Calu3 (cell line): ENCODE measurements at places on chromosomes 13 and 19. TPM values are rescaled to one million over a fixed set of nuclear protein-coding genes. Genes with fewer than 3 reads are reported as not detected.

- DNase-seq: no peak
- H3K27me3 ChIP-seq: no peaks in the 10 kb centered on the region
- no peaks in the 10 kb centered on the region for H3K36me3 ChIP-seq
- H3K4me1 ChIP-seq: no peaks in the 10 kb centered on the region
Observed at GRCh38 chr19:31083105-31083504, 266.1 kb downstream of the TSHZ3 start.

DNA sequence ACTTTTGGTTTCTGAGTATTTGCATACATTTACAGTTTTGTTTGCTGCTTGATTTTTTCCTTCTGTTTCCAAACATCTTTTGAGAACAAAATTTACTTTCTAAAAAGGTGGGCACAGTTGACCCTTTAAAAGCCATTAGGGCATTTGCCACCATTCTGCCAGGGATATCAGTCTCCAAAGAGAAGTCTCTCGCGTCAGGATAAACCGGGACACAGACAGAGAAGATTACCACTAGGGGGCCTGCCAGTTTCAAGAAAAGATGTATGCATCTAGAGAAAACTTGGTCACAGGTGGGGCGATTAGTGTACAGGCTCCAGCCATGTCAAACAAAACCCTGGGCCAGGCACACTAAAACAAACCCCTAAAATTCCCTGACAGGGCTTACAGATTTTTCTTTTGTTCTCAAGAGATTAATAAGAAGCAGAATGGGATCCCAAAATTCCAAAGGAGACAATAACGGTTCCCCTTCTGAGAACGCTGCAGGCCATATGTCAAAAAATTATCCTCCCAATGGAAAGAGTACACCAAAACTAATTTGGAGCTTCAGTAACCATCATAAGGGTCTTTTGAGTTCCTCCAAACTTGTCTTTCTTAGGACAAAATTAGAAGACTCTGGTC lies 10.7 kb upstream of the PABPC3 start:
- no peak overlapping the region for H3K27ac ChIP-seq
- H3K4me1 ChIP-seq: no peaks in the 10 kb centered on the region
- no peak overlapping the region for H3K4me3 ChIP-seq
- DNase-seq: peak; percentile 46
- H3K36me3 ChIP-seq: no peaks in the 10 kb centered on the region
- peaks cover 41% of the 10 kb centered on the region for H3K27me3 ChIP-seq

DNA sequence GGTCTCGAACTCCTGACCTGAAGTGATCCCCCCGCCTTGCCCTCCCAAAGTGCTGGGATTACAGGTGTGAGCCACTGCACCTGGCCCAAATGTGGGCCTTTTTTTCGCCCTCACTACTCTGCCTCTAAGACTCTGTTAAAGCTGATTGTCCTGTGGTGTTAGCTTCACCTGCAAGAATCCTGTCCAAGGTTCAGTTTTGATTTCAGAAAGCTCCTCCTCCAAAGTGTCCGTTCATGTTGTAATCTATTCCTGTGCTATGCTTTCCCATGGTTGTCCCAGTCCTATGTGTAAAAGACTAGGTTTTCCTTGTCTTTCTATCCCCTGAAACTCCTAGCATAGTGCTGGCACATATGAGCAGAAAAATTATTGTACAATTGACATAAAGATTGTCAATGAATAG lies 440.9 kb downstream of the KLF5 start:
- no peaks in the 10 kb centered on the region for H3K36me3 ChIP-seq
- H3K4me1 ChIP-seq: no peaks in the 10 kb centered on the region
- no peak for DNase-seq

- H3K4me1 ChIP-seq: peaks cover 9% of the 10 kb centered on the region
- no peaks in the 10 kb centered on the region for H3K36me3 ChIP-seq
- DNase-seq: peak; percentile 3
- H3K27ac ChIP-seq: no peak overlapping the region
- H3K4me3 ChIP-seq: no peak overlapping the region
Observed at GRCh38 chr13:44259045-44260027, 114.3 kb upstream of the SERP2 start.

DNA sequence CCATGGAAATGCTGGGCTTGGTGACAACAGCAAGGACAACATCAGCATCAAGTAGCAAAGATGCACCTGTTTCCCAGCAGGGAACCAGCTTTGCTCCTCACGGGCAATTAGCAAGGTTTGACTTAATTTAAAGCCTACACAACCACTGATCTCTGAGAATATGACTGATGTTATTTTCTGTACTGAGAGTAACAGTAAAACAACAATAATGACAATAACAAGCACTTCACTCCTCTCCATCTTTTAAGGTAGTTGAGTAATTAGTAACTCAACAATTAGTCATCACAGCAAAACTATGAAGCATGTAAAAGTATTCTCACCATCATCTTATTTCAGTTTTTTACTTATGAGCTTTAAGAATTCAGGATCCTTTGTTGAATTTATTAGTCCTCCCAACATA lies 37.3 kb downstream of the ENOX1 start:
- DNase-seq: no peak
- no peaks in the 10 kb centered on the region for H3K36me3 ChIP-seq
- no peaks in the 10 kb centered on the region for H3K27me3 ChIP-seq
- no peaks in the 10 kb centered on the region for H3K4me1 ChIP-seq
- H3K27ac ChIP-seq: no peak overlapping the region

DNA sequence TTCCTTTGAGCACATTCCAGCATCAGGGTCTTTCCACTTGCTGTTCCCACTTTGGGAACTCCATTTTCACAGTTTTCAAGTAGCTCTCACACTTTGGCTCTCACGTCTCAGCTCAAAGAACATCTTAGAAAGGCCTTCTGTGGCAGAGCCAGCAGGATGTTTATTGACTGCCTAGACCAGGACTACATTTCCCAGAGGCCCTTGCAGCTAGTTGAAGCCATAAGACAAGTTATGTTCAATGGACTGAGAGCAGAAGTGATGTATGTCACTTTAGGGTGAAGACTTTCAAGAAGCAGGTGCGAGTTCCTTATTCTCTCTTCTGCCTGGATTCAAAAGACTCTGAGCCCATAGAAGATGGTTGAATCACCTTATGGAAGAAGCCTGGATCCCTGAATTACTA lies 4.3 kb upstream of the HAUS5 start:
- no peak overlapping the region for H3K4me3 ChIP-seq
- H3K27ac ChIP-seq: no peak overlapping the region
- DNase-seq: no peak
- H3K27me3 ChIP-seq: no peaks in the 10 kb centered on the region

- H3K27me3 ChIP-seq: no peaks in the 10 kb centered on the region
- no peaks in the 10 kb centered on the region for H3K36me3 ChIP-seq
- H3K4me3 ChIP-seq: no peak overlapping the region
- DNase-seq: no peak
- no peak overlapping the region for H3K27ac ChIP-seq
- H3K4me1 ChIP-seq: no peaks in the 10 kb centered on the region
Observed at GRCh38 chr13:108302279-108302678, 32.8 kb downstream of the TNFSF13B start.

Gene VSTM2B
- total RNA-seq: not detected in 2 replicates

DNA sequence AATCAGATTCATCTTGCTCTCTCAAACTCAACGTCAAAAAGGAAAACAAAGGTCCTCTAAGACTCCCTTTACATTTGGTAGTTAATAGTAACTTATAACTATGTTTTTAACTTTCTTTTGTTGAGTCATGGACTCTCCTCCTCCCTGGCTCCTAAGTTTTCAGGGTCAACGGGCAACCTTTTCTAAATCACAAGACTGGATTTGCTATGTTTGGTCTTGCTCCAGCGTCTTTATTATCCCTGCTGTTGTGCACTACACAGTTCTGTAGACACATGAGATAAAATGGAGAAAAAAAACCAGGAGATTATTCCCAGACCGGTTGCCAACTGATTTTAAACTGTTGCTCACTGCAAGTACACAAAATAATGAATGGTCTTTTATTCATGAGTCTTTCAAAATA lies 1.9 kb upstream of the ITM2B start:
- DNase-seq: no peak
- no peaks in the 10 kb centered on the region for H3K27me3 ChIP-seq

GRCh38 chr19:51469162-51469561 lies 9.2 kb upstream of the CEACAM18 start:
- H3K27me3 ChIP-seq: peaks cover 39% of the 10 kb centered on the region
- H3K36me3 ChIP-seq: no peaks in the 10 kb centered on the region

Gene PRR22
- total RNA-seq: 6.3 TPM in 2 replicates

- H3K4me1 ChIP-seq: no peaks in the 10 kb centered on the region
- no peaks in the 10 kb centered on the region for H3K36me3 ChIP-seq
- peak; percentile 39 for DNase-seq
Observed at GRCh38 chr13:41668130-41668757, 210.9 kb downstream of the RGCC start.

DNA sequence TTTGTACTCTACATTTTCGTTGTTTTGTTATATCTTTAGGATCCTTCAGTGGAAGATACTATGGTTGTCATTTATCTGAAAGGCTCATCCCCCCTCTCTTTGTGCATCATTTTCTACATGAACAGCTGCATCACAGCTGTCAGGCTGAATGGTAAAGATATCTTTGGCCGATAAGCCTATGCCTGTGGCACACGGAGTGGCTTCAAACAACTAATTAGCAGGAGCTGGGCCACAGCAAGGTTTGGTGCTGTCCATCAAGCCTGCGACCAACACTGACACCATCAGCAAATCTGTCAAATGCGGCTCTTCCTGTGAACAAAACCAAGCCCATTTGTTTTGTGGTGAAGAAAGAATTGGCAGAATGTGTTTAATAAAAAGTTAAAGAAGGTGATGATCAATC lies 334.4 kb downstream of the PCDH9 start:
- no peak for DNase-seq
- H3K27ac ChIP-seq: no peak overlapping the region
- H3K4me1 ChIP-seq: no peaks in the 10 kb centered on the region
- no peaks in the 10 kb centered on the region for H3K27me3 ChIP-seq
- no peak overlapping the region for H3K4me3 ChIP-seq

Gene ATCAY
- not detected in 2 replicates for total RNA-seq

DNA sequence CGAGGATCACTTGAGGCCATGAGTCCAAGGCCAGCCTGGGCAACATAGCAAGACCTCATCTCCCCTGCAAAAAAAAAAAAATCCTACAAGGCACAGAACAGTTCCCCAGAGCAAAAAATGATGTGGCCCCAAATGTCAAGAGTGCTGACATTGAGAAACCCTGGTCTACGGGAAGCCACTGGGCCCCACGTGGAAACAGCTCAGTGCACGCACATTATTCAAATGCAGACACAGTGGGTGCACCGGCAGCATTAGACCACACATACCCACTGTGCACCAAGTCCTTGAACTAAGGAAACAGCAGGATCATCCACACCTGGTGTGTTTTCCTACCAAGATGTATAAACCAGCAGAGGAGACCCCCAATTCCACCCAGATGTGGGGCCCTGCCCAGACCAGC lies 35.0 kb upstream of the ADGRE5 start:
- peaks cover 15% of the 10 kb centered on the region for H3K27me3 ChIP-seq
- no peak overlapping the region for H3K27ac ChIP-seq
- H3K4me3 ChIP-seq: no peak overlapping the region
- no peak for DNase-seq
- no peaks in the 10 kb centered on the region for H3K4me1 ChIP-seq
- H3K36me3 ChIP-seq: no peaks in the 10 kb centered on the region

DNA sequence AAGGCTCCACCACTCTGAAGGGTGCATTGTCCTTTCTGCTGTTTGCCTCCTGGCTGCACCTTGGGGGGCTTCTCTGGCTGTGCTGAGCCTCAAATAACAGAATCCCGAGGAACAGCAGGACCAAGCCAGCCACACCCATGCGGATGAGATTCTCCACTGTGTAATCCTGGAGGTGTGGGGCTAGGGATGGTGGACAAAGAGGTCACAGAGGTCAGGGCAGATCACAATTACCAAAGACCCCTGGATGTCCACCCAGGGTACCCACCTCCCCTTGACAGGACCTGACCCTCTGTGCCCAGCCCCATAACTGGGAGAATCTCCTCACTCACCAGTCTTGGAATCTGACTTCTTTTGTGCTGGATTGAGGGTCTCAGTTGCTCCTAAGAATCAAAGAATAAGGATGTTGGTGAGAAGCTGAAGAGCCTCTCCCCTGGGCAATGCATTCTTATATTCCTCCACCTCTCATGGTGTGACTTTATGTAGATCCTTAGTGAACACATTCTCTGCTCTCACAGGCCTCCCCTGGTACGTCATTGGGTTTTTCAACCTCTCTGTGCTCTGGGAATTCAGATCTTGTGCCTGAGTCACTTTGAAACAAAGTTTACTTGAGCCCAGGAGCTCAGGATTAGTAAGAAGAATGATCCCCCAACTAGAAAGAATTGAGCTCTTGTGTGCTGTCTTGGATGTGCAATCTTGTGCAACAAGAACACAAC lies 5.2 kb downstream of the LILRA4 start:
- H3K4me3 ChIP-seq: no peak overlapping the region
- no peaks in the 10 kb centered on the region for H3K4me1 ChIP-seq
- peaks cover 63% of the 10 kb centered on the region for H3K27me3 ChIP-seq
- DNase-seq: no peak
- no peak overlapping the region for H3K27ac ChIP-seq

Gene TUBB4A
- total RNA-seq: 1.4 and 1.5 TPM in 2 replicates

DNA sequence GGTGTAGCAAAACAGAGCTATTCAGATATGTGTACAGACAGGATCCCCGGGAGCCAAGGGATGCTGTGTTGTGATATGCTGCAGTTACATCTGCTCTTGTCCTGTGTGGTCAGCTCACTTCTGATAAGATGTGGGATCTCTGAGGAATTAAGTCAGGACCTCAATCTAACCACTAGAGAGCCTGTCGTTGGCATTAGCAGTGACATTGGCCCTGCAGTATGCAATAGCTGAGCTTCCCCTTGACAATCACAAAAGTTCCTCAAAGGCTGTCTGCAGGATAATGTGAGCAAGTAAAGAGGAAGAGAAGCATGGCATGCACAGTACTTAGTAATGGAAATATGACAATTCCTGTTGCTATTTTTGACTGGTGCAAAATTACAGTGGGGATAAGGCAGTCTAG lies 203.4 kb upstream of the MIR17HG start:
- H3K27ac ChIP-seq: no peak overlapping the region
- no peak overlapping the region for H3K4me3 ChIP-seq
- DNase-seq: no peak
- H3K27me3 ChIP-seq: no peaks in the 10 kb centered on the region

DNA sequence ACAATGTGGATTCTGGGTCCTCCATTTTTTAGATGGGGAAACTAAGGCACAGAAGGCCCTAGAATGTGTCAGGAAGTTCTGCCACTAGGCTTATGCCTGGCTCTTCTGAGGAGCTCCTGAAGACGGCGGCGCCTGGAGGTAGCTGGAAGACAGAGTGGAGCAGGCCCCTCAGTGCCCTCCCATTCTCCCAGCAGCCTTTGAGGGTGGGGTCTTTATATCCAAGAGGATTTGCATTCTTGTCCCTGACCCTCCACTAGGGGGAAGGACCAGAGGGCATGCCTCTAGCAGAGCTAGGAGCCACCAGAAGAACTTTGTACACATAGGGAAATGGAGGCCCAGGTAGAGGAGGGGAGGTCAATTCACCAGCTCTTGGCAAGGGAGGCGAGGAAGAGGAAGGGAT lies 9.4 kb downstream of the CELF5 start:
- H3K27me3 ChIP-seq: peaks cover 40% of the 10 kb centered on the region
- no peak overlapping the region for H3K4me3 ChIP-seq
- no peak overlapping the region for H3K27ac ChIP-seq

Gene CGB1
- not detected in 2 replicates for total RNA-seq
